H7 (cell line): ENCODE measurements at places on chromosomes 7 and 10.

GRCh38 chr10:72292223-72292691 lies 18.5 kb downstream of the DDIT4 start:
- DNase-seq: peak; percentile 12

GRCh38 chr7:130723784-130724183 lies 10.2 kb downstream of the KLF14 start:
- no peak for DNase-seq

- DNase-seq: no peak
Measured at GRCh38 chr7:99331002-99331401, 5.3 kb downstream of the ARPC1A start.

GRCh38 chr7:128454808-128455542 lies 703 bp upstream of the HILPDA start:
- no peak for DNase-seq

- DNase-seq: peak; percentile 26
Measured at GRCh38 chr7:67788669-67789068, 792.0 kb downstream of the TYW1 start.

DNA sequence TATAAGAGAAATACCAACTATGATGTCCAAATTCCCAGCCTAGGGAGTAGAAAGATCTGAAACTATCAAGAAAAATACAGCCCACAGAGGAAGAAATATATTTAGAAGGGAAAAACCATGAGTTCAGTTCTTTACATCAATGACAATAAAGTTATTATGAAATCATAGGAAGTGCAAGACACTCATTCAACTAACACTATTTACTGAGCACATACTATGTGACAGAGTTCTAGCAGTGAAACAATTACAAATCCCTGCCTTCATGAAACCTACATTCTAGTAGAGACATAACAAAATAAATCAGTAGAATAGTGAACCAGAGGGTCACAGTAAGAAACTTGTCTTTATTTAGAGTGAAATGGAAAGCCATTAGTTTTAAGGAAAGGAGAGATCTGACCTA lies 2.1 kb downstream of the NDUFA5 start:
- DNase-seq: no peak

DNA sequence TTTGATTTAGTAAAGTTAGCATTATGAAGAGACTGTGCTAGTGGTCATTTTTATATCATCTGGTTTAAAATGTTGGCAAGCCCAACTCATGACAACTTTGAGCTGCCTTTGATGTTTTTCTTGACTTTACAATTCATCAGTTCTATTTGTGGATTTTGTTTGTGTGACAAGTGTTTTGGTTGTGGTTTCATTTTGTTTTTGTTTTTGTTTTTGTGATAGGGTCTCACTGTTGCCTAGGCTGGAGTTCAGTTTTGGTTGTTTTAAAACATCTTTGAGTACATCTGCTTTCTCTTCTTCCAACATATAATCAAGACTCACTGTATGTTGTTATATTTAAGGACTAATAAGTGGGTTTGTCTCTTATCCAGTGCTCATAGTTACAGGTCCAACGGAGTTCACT lies 17.6 kb upstream of the SFR1 start:
- no peak for DNase-seq

DNA sequence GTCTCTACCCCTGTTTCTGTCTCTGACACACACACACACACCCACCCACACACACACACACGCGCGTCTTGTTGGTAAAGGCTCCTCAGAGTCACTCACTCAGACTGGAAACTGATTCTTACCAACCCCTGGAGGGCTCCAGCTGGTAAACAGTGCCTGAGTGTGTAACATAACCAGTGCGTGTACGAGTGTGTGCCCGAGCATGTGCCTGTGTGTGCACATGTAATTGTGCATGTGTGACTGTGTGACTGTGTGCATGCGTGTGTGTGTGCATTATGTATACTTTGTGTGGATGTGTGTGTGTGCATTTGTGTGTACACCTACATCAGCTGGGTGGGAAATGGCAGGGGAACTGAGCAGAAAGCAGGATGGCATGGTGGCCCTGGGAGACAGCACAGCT lies 317.1 kb downstream of the WDR37 start:
- DNase-seq: peak; percentile 17

DNA sequence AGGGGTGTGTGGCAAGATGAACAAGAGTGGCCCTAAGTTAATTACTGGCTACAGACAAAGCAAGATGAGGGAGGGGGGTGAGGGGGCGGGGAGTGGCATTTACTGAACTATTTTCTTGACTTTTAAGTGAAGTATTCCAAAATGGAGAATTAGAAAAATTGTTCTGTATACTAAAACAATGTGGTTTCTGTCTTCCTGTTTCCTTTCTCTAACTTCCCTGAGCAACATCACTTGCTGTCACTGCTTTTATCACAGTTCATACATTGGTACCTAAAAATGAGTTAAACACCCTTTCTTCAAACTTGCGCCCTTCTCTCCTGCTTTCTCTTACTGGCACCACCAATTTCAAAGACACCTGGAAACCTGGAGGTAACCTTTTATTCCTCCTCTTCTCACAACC lies 21.6 kb downstream of the PDZD8 start:
- no peak for DNase-seq

DNA sequence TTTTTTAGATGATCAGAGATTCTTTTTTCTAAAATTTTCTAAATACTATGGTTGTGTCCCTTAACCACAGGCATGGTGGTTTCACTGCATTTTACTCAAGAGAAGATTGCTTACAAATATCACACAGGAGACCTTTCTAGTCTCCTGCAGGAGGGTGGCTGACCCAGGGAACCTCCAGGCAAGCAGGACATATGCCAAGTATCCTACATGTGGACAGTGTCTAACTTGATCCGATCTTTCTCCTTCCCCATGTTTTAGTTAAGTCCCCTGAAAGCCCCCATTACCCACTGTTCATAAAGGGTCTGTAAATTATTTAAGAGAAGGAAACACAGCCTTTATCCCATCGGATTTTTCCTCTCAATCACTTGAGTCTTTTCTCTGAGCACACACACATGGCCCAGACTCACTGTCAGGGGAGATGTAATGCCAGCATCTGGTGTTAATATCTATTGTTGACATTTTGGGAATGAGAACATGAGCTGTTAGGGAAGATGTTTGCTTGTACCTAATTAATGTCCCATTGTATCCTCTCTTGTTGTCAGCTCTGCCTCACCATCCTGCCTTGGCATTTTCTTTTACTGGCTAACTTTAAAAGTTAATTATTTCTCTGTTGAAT lies 755.2 kb downstream of the AUTS2 start:
- no peak for DNase-seq

GRCh38 chr7:106057962-106058927 lies 53.9 kb downstream of the SYPL1 start:
- peak; percentile 24 for DNase-seq

DNA sequence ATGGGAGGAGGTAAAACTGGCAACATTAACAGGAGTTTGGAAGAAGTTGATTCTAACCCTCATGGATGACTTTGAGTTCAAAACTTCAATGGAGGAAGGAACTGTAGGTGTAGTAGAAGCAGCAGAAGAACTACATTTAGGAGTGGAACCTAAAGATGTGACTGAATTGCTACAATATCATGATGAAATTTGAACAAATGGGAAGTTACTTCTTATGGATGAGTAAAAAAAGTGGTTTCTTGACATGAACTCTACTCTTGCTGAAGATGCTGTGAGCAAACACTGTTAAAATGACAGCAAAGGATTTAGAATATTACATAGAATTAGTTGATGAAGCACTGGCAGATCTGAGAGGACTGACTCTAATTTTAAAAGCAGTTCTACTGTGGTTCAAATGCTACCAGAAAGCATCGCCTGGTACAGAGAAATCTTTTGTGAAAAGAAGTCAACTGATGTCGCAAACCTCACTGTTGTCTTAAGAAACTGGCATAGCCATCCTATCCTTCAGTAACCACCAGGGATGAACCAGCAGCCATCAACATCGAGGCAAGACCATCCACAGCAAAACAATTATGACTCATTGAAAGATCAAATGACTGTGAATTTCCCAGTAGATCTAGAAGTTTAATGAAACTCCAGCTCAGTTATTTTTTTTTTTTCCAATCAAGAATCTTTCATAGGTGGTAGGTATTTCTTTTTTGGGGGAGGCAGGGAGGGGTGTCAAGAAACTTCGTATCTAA lies 20.8 kb downstream of the BRAF start:
- DNase-seq: no peak

DNA sequence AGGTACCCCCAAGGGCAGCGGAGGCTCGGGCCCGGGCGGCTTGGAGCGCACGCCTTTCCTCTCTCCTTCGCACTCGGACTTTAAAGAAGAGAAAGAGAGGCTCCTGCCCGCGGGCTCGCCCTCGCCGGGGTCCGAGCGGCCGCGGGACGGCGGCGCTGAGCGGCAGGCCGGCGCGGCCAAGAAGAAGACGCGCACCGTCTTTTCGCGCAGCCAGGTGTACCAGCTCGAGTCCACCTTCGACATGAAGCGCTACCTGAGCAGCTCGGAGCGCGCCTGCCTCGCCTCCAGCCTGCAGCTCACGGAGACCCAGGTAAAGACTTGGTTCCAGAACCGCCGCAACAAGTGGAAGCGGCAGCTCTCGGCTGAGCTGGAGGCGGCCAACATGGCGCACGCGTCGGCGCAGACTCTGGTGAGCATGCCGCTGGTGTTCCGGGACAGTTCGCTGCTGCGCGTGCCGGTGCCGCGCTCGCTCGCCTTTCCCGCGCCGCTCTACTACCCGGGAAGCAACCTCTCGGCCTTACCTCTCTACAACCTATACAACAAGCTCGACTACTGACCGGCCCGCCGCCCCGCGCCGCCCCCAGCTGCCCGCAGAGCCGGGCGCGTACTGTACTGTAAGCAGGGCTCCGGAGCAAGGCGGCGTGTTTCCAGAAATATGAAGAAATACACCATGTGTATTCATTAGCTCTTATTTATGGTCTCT lies 1.8 kb downstream of the HMX2 start:
- DNase-seq: peak; percentile 76

GRCh38 chr7:52154382-52154781 lies 837.8 kb upstream of the COBL start:
- DNase-seq: no peak

DNA sequence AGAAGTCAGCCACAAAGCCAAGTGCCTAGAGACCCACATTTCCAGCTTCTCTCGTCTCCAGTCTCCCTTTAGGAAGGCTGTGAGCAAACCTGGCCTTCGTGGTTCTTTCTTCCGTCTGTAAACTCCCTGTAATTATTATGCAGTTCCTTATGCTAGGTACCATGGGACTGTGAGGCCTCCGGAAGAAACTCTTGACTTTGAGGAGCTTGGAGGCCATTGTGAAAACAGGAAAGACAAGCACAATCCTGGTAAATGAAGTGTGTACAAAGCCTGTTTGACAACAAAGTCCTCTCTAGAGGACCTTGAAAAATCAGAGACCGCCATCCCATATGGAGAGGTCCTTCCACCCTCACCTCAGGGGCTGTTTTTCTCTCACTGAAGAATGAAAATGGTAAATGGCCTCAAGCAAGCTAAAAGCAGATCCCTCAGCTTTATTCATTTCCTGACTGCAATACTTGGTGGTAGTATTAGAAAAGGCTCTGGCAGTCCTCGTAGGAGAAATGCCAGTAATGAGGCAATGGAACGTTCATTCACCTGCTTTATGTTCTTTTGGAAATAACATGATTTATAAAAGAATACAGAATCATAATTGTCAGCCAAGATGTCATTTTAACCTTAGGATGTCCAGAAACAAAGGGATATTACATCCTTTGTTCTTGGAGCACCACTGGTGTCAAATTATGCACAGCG lies 926.4 kb downstream of the LRMDA start:
- DNase-seq: no peak

- DNase-seq: peak; percentile 42
Measured at GRCh38 chr10:28294809-28295208, 8.1 kb downstream of the MPP7 start.

DNA sequence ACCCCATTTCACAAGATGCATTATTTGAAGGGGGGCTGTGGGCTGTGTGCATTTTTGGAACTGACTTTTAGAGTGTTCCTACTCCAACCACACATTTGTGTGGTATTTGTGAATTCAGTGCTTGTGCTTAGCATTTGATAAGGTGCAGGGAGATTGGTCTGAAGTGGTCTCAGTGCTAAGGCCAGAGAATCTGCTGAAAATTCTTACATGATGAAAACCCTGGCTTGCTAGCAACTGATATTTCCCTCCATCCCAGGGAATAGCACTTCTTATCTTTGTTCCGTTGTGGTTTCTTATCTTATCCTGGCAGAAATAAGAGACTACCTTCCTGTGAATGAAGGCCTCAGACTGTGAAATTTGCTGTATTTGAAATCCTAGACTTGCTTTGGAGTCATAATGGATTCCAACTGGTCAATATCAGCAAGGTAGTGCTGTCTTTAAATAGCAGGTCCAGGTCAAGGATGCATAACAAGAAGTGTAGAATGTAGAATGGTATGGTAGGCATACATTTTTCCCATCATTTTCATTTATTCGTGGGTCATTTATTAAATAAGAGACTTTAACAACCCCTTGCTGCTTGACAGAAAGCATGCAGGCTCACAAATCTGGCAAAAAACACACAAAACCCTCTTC lies 986.9 kb downstream of the REEP3 start:
- DNase-seq: no peak

- no peak for DNase-seq
Measured at GRCh38 chr10:131176907-131177306, 134.6 kb downstream of the TCERG1L start.

- no peak for DNase-seq
Measured at GRCh38 chr10:29033311-29033940, 255.4 kb upstream of the LYZL1 start.

DNA sequence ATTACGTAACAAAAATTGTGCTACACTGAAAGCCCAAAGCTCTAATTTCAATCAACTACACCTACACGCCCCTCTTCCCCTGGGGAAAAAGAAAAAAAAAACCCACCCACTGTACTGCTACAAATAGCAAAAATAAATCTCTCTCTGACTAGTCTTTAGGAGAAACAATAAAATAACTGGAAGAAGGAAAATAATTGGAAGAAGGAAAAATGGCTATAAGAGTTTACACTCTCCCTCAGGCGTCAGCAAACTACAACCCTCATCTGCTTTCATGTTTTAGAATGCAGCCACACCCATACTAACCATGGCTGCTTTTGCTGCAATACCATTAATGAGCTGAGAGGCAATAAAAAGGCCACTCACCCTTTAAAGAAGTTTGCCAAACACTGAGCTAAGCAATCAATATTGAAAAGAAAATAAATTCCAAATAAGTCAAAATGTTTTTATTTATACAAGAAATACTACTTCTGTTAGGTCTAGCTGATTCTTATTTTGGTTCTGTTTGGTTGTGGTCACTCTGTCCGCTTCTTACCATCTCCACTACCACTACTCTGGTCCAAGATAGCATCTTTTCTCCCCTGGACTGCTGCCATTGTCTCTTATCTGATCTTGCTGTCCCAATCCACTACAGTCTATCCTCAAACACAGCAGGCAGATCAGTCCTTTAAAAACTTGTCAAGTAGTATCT lies 3.8 kb downstream of the MINDY3 start:
- DNase-seq: no peak

GRCh38 chr10:33395201-33395600 lies 60.7 kb upstream of the NRP1 start:
- no peak for DNase-seq

DNA sequence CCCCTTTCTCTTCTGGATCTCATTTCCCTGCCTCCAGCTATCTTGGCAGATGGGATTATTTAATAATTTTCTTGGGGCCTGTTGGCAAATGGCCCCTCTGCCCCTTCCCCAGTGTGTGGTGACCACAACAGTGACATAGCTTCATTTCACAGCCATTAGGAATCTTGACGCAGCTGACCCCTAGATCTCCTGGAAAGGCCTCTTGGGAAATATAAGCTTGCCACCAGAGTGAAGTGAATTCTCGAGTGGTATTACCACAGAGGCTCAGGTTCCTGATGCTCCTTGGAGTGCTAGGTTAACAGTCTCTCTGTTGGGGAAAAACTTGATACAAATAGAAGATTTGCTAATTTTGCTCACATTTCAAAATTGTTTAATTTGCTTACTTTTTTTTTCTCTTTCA lies 57.8 kb downstream of the AUTS2 start:
- DNase-seq: no peak
